ENCODE measurements at places on chromosomes 12 and 14.
A peak's percentile ranks its signal among the peaks of the same experiment; 100 is the strongest.

- no peak for DNase-seq
These were observed 97.9 kb downstream of the RFLNA start for GRCh38 chr12:124392667-124393413.

GRCh38 chr12:105013892-105014291, 27.8 kb downstream of the NOPCHAP1 start:
- DNase-seq = no peak

DNA sequence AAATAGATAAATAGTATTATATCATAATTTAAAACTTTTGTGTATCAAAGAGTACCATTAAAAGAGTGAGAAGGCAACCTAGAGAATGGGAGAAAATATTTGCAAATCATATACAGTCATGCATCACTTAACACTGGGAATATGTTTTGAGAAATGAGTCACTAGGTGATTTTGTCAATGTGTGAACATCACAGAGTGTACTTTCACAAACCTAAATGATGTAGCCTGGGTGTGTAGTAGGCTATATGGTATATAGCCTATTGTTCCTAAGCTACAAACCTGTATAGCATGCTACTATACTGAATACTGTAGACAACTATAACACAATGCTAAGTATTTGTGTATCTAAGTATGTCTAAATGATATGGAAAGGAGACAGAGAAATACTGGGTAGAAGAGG, 48.0 kb upstream of the ARID2 start:
- no peak for DNase-seq

DNA sequence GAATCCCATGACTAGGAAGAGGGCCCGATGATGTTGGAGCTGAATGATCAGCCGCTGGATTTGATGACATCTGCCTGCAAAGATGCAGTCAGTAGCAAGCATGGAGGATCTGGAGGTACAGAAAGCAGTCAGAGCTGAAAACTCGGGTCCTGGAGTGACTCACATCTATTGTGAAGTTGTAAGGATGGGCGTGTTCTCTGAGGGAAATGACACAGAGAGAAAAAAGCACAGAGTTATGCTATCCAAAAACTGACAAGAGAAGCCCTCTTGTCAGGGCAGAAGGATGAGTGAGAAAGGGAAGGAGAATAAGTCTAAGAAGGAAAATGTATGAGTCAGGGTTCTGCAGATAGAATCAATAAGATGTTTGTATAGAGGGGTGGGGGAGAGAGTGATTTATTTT, 380.4 kb upstream of the CCDC196 start:
- no peak for DNase-seq

- no peak for DNase-seq
These were observed 3.5 kb downstream of the DAZAP2 start for GRCh38 chr12:51242120-51242519.

- DNase-seq = no peak
These were observed 13.7 kb downstream of the CFAP54 start for GRCh38 chr12:96502949-96503532.

- DNase-seq = no peak
These were observed 4.3 kb upstream of the GPHB5 start for GRCh38 chr14:63322897-63323573.

DNA sequence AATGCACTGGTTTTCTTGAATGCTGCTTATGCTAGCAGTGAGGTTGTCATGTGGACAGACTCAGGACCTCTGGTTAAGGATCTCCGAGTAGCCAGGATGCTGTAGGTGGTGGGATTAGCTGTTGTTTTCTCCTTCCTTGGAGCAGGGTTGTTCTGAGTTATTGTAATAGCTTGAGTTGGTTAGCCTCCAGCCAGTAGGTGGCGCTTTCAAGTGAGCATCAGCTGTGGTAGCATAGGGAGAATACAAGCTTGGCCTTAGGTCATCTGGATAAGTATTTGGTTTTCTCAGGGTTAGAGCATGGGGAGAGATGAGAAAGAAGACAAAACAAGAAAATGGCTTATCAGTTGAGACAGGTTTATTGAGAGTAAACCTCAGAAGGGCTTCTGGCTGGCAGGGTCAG, 299.7 kb upstream of the FBXO33 start:
- DNase-seq = no peak

DNA sequence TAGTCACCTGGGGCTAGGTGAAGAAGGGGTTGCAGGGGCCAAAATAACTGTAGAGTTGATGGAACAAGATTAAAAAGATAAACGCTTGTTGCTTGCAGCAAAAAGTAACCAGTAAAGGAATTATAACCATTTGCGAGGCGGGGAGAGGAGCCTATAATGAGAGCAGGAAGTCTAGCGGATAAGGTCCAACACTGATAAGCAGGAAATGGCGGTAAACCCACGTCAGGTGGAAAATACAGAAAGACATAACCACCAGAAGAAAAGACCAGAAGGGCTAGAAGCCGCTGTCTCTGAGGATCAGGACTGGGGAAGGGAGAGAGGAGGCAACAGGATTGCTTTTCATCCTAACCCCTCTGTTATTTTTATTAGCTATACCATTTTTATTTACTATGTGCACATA, 303.3 kb downstream of the DPF3 start:
- no peak for DNase-seq

- DNase-seq = no peak
These were observed 1206.6 kb upstream of the TMEM132C start for GRCh38 chr12:127060310-127060847.

GRCh38 chr12:121330692-121331091, 21.5 kb downstream of the ANAPC5 start:
- DNase-seq = no peak

GRCh38 chr14:22900081-22900799, 17.2 kb downstream of the REM2 start:
- DNase-seq = no peak

- DNase-seq = no peak
These were observed 104.5 kb downstream of the ETNK1 start for GRCh38 chr12:22729431-22729956.

GRCh38 chr12:59594943-59595500, 807 bp upstream of the SLC16A7 start:
- no peak for DNase-seq

- DNase-seq = no peak
These were observed 232.1 kb downstream of the NAV3 start for GRCh38 chr12:78062786-78063185.

DNA sequence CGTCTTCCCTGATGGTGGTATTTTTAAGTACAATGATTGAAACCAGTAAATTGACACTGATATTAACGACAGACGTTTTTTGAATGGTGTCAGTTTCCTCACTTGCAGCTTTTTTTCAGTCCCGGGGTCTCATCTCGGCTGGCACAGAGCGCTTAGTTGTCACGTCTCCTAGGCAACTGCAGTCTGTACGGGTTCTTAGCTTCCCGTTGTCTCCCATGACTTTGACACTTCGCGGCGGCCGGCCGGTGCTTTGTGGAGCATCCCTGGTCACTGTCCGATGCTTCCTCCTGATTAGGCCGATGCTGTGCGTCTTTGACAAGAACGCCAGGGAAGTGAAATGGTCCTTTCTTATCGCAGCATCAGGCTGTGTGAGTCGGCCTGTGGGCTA, 67.4 kb downstream of the ADGRD1 start:
- no peak for DNase-seq

GRCh38 chr12:52207106-52207505, 15.3 kb upstream of the KRT80 start:
- DNase-seq = no peak

- DNase-seq = peak; percentile 17
These were observed 693 bp downstream of the MAP3K9 start for GRCh38 chr14:70808416-70809224.

GRCh38 chr14:84095681-84096080, 1434.3 kb upstream of the FLRT2 start:
- no peak for DNase-seq

DNA sequence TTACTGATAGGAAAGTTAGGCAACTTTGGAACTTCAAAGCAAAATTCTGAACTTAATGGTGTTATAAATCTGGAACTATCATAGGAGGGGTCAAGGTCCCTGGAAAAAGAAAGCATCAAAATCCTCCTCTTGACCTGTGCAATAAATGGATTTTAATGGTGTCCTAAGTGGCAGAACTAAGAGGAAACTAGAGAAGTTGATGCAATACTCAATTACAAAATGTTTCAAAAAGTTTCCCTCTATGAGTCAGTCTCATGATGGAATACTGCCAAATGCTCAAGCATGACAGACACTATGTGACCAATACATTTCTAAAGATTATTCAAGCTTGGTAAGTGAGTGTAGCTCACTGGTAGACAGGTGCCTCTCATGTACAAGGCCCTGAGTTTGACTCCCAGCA, 47.7 kb upstream of the ERGIC2 start:
- no peak for DNase-seq

DNA sequence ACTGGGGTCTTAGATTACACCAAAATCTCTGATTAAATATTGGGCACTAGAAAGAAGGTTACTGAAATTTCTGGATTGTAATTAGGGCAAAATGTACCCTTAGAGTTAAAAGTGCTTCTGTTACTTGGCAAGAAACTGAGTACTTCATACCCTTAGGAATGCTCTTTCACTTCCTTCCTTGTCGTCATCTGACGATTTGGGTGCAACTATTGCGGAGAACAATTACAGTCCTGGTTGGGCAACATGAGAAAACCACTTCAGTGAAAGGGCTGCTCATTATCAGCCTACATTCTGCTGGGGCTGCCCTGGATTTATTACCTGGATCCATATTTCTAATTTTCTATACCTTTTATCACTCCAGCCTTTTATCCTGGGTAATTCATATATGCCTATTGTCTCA, 348.5 kb upstream of the MDGA2 start:
- no peak for DNase-seq

DNA sequence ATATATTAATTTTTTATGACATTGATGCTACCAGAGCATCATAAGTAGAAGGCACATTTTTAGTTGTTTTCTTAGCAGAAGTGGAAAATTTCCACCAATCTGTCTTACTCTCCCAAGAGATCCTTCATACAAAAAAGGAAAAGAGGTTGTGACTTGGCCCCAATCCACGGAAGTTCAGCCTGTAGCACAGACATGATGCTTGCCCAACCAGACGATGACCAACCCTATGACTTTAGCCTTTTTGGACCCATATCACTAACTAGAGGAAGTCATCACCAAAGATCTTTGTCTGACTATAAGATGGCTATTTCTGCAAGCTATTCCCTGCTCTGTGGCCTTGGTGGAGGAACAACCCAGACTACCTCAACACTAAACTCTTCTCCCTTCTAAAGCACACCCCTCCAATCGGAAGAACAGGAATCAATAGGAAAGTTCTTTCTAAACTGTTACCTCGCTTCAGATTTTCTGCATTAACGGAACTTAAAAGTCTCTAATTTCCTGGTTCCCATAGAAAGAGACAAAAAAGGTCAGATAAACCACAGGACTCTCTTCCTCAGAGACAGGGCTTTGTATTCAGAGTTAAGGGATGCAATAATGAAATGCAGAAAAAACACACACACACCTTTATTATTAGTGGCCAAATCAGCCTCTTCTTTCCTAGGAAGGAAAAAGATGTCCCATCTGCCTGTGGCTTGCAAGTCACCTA, 4.1 kb upstream of the RHOJ start:
- no peak for DNase-seq

GRCh38 chr14:65637780-65638179, 225.2 kb downstream of the FUT8 start:
- DNase-seq = no peak

GRCh38 chr12:120588948-120589930, 8.0 kb upstream of the POP5 start:
- DNase-seq = no peak

DNA sequence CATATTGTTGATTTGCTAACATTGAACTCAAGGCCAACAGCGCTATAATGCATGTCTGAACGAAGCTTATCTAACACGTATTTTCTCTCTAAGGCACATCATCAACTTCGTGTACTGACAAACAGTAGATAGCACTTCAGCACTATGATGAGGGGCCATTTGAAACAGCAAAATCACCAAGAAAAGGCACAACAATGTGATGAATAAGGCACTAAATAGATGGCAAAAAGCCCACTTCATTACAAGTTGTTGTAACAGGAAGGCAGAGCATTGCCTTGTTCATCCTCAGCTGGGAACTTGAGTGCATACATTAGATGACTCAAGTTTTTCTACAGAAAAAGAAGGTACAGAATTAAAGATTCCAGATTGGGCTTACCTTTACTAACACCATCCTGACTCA, 75.2 kb downstream of the LIN7A start:
- DNase-seq = no peak

DNA sequence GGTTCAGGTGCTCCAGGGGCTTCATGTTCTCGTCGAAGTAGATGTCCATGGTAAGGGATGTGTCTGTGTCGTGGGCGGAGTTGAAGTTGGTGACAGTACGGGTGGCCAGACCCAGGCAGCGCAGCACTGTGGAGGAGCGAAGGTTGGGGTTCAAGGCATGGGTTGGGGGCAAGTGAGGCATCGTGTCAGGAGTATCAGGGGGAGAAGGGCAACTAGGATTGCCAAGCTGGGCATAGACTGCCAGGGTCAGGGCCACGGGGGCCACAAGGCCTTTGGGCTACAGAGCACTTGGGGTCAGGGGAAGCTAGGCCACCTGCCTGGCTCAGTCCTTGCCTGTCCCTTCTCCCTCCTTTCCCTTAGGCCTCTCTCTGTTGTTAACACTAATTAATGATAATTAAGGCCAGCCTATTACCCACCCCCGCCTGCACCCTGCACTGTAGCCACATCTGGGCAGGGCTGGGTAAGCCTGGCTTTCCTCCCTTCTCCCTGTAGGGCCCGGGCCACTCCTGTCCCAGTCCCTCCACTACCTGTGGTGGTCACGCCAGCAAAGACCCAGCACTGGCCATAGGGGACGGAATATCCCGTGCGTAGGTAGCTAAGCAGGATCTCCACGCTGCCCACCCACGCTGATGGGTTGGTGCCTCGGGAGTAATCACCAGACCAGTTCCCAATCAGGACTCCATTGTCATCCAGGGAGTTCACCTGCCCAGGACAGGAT, 4.3 kb downstream of the TGM1 start:
- no peak for DNase-seq

DNA sequence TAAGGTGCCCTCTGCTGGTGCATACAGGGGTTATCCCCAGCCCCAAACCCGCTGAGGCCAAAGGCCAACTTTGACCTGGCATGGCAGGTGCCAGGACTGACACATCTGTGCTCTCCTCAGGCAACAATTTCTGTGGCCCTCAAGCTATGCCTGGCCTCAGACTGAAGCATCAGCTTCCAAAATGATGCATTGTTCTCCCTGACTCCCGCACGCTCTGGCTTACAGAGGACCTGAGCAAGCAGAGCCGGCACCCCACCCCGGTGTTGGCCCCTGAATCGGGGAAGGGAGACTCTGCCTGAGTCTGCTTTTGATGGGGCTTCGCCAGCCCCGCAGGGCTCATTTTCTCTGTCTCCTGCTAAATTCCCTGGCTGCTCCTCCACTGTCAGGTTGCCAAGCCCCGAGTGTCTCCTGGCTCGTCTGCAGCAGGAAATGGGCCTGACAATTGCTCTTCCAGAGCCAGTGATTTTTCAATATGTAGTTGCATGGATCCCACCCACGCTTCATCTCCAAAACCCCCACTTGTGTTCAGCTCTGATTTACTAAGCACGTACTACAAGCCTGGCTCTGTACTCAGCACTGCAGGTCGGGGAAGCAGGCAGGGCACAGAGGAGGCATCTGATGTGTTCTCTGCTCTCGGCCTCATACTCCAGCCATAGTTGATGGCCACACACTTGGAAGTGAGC, 126.1 kb downstream of the SLC38A6 start:
- DNase-seq = no peak

GRCh38 chr14:105440554-105440900, 20.9 kb downstream of the MTA1 start:
- no peak for DNase-seq

All from stimulated activated CD8-positive, alpha-beta memory T cell treated with anti-CD3 and anti-CD28 coated beads, Interleukin-15, amount 100 ng/mL, for 24 hours (primary cell).